Mesothelial cell of epicardium (in vitro differentiated cells): ENCODE measurements at places on chromosomes 5 and 9.

- no peak for DNase-seq
Measured at GRCh38 chr5:68710514-68710913, 383.3 kb upstream of the SLC30A5 start.

- DNase-seq = no peak
Measured at GRCh38 chr5:168570490-168571328, 8.5 kb downstream of the PANK3 start.

DNA sequence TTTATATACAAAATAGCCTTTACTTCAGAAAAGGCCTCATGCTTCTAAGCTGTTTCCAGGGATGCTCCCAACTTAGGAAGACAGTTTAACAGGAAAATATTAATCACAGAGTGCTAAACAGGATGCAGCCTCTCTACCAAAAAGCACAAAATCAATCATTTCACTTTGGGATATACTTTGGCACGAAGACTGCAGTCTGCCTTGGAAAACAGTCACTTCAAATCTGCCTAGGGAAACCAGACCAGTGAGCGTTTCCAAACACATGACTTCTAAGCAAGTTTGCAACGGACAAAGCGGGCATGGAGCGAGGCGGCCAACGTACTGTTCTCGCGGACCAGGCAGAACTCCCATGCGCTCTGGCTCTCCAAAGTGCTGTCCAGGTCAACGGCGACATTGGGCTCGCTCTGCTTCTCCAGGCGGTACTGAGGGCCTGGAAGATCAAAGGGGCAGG is 201.0 kb downstream of the MAPKAP1 start:
- DNase-seq = no peak

- no peak for DNase-seq
Measured at GRCh38 chr9:131923132-131923671, 156.5 kb downstream of the MED27 start.

DNA sequence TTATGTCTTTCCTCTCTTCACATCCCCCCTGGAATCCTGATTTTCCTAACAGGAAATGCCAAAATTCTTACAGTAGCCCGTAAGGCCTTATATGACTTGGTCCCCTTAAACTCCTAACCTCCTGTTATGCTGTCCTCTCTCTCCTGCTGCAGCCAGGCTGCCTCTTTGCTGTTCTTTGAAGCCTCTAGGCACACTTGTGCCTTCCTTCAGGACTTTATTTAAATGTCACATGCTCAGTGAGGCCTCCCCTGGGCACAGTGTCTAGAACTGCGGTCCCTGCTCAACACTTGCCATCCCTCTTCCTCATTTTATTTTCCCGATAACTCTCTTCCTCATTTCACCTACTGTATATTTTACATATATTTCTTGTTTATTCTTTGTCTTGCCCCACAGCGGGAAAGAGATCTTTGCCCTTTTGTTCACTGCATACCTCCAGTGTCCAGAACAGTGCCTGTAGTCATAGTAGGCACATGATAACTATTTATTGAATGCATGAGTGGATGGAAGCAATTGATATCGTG is 5.5 kb upstream of the SHB start:
- DNase-seq = no peak

DNA sequence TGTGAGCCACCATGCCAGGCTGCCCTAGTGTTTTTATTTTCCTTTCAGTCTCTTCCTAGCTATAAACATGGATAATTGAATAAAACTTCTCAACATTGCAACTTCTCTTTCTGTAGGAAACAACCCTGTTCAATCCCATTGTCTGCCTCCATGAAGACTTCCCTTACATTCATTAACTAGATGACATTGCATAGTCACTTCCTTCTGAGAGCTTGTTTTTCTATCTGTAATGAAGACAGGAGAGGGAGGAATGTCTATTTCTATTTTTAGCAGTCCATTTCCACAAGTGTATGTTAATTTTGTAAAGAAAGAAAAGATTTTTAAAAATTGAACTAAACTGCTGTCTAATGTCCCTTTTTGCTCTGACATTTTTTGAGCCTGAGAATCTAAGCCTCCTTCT is 55.6 kb upstream of the MELK start:
- no peak for DNase-seq

GRCh38 chr5:107455111-107455544 is 215.6 kb downstream of the EFNA5 start:
- DNase-seq = no peak

GRCh38 chr5:157578079-157578780 is 2.7 kb upstream of the ADAM19 start:
- DNase-seq = no peak

DNA sequence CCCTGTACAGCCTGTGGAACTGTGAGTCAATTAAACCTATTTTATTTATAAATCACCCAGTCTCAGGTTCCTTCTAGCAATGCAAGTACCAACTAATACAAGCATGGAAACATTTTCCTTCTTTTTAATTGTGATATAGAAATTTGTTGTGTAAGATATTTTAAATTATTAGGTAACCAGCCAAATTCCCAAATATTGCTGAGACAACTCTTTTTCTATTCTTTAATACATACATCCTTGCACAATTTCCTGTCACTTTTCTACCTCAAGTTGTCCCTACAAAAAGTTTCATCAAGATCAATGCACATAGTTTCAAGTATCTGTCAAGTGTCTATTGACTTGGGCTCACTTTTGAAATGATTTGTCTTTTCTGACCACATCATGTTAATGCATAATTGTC is 488.6 kb downstream of the ACTL7B start:
- DNase-seq = no peak

DNA sequence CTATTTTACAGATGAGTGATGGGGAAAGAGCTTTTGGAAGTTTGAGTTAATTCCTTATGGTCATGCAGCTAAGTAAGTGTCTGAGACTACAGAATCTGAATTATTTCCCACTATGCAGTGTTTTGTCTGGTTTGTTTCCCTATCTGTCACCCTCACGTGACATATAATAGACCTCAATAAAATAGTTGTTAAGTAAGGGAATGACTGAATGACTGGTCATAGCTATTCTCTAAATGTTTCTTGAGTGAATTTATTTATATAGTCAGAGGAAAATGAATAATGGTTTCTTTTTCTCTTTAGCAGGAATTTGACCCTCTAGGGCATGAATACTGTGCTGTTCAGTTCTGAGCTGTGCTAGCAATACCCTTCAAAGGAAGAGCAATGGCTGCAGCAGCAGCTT is 10.3 kb downstream of the TRIM32 start:
- DNase-seq = no peak

DNA sequence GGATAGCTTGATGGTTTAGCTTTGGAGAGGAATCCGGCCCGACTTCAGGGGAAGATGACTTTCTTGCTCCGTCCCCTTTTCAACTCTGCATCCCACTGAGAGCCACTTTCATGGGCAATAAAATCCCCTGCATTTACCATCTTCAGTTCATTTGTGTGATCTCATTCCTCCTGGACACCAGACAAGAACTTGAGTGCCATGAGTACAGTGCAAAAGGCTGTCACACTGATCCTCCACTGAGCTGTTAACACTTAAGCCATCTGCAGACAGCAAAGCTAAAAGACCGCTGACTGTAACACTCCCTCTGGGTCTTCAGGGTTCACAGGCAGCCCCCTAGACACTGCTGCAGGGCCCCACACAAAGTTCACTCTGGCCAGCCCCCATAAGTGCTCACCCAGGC is 48.3 kb upstream of the TCERG1 start:
- no peak for DNase-seq

GRCh38 chr9:14316602-14317300 is 2.8 kb upstream of the NFIB start:
- no peak for DNase-seq

- no peak for DNase-seq
Measured at GRCh38 chr5:78008356-78008967, 232.3 kb upstream of the TBCA start.

DNA sequence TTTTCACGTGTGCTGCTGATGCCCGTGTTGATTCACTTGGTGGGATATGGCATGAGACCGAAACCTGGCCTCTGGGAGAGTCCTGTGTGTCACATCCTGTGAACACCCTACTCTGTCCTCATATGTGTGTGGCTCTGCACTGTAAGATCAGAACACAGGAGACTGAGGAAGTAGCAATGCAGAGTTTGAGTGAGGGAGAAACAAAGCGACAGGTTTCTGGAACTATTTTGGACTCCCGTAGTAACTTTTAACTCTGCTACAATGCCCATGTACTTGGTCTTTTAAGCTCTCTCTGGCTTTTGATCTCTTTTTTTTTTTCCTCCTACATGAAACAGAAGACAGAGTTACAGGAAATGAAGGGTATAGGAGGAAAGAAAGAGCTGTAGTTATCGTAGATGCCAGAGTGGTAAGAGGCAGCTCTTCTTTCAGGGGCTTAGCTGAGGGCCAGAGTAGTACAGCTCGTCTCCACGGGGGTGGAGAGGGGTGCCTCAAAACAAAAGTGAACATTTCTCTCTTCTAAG is 26.6 kb downstream of the GRAMD2B start:
- DNase-seq = no peak

DNA sequence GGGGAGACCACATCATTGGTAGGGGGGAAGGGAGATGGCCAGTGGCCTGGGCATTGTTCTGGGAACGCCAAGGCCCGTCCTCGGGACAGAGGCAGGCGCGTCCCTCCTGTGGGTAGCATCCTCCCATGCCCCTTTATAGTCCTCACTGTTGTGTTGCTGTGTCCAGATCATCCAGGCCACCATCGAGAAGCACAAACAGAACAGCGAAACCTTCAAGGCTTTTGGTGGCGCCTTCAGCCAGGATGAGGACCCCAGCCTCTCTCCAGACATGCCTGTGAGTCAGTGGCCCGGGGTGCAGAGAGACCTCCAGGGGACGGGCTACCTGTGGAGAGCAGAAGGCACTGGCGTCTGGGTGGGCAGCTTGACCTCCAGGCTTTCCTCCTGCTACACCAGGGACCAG is 38.4 kb upstream of the SUSD3 start:
- DNase-seq = no peak

GRCh38 chr9:113219969-113220368 is 1.1 kb downstream of the FKBP15 start:
- DNase-seq = no peak

- no peak for DNase-seq
Measured at GRCh38 chr5:82308416-82308815, 30.3 kb upstream of the RPS23 start.
